Esophagus muscularis mucosa (tissue), 4 donors: ENCODE measurements at places on chromosomes 13 and 19. TPM values are rescaled to one million over a fixed set of nuclear protein-coding genes. Genes with fewer than 3 reads are reported as not detected.

The SYNE4 gene
- 1.3 TPM for total RNA-seq

The BORCS8 gene
- 16.1 TPM for total RNA-seq

The KLK12 gene
- not detected for total RNA-seq

The TMEM145 gene
- not detected for total RNA-seq

The ZIC2 gene
- not detected for total RNA-seq
